Fibroblast of gingiva (primary cell): ENCODE measurements at places on chromosomes 16 and 17.

- peak; percentile 4 for DNase-seq
Measured at GRCh38 chr16:64278196-64278595, 843.7 kb downstream of the CDH11 start.

- DNase-seq, result no peak
Measured at GRCh38 chr16:69133373-69133954, 1.0 kb downstream of the UTP4 start.

- no peak for DNase-seq
Measured at GRCh38 chr16:81633147-81633619, 145.9 kb upstream of the PLCG2 start.

DNA sequence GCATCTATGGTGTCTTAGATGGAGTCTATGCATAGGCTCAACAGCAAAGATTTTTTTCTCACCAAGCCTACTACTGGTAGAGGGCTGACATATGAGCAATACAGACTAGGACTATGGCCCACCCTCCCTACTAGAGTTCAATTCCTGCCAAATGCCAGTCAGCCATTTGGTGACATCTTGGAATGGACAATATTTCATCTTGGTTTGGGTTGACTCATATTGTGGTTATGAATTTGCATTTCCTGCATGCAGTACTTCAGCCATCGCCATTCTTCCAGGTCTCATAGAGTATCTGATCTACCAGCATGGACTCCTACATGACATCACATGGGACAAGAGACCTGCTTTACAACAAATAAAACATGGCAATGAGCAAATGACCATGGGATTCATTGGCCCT is 778.1 kb upstream of the SOX9 start:
- no peak for DNase-seq

DNA sequence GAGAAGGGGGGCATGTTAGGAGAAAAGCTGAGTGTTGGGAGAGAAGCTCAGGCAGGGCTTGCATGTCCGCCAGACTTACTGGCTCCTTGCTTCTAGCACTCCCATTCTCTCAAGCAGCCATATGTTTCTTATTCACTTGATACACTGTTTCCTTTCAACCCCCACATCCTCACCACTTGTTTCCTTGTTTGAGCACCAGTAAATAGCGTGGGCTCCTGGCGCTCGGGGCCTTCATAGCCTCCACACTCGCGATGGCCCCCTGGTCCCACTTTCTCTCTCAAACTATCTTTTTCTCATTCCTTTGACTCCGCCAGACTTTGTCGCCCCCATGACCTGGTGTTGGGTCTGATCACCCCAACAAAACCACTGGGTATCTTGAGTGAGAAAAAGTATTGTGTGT is 16.6 kb downstream of the ATP5PD start:
- no peak for DNase-seq

GRCh38 chr17:51189628-51190027 is 23.4 kb downstream of the NME2 start:
- peak; percentile 9 for DNase-seq

- DNase-seq, result peak; percentile 52
Measured at GRCh38 chr17:41455236-41455635, 11.9 kb downstream of the KRT32 start.

DNA sequence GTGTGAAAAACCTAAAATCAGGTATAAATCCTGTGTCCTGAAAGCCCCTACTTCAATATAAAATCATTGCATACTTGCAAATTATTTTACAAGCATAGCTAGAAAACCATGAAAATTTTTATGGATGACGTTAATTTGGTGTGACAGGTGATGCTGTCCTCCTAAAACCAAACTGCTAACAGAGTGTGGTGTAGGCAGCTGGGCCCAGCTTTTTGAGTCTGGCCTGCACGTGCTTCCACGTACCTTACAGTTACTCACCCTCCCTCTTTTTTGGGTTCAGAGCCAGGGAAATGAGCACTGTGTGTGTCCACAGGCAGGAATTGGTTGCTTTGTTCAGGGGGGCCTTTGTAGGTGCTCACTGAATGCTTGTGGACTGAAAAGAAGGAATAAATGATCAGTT is 36.4 kb downstream of the CLEC16A start:
- DNase-seq, result no peak

DNA sequence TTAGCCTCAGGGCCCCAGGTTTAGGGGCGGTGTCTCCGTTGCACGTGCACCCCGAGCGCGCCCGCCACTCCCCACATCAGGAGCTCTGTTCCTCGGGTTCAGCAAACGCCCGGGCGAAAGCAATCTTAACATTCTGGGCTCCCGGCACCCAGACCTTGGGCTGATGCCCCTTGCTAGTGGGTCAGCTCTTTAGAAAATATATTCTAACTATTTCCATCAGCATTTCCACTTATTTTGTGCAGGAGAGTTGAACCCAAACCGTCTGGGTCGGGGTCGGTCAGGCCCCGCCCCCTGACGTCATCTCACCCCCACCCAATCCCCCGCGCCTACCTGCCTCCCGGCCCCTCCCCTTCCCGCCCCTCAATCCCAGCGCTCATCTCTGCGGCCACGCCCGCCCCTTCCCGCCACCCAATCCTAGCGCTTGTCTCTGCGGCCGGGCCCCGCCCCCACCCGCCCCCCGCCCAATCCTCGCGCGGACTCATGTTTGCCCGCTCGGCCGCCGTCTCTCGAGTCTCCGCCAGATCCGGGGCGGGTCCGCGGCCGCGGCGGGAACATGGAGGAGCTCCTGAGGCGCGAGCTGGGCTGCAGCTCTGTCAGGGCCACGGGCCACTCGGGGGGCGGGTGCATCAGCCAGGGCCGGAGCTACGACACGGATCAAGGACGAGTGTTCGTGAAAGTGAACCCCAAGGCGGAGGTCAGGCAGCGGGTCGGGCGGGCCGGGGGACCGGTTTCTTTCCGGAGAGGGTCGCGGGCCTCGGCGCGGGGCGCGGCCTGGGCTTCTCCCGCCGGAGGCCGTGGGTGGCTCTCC is at the start of gene FN3KRP:
Gene FN3KRP, plus strand, starts transcription at position 504 of the 808 bp plus-strand sequence. Its CDS starts 50 bp downstream, at position 554.
- peak; percentile 86 for DNase-seq

- no peak for DNase-seq
Measured at GRCh38 chr17:66963909-66964771, at the start of gene CACNG4. CACNG4 (plus strand) TSS chr17:66964707; CDS start chr17:66964912, 205 bp downstream.

- DNase-seq, result no peak
Measured at GRCh38 chr17:74865504-74866197, 6.0 kb upstream of the GRIN2C start.

DNA sequence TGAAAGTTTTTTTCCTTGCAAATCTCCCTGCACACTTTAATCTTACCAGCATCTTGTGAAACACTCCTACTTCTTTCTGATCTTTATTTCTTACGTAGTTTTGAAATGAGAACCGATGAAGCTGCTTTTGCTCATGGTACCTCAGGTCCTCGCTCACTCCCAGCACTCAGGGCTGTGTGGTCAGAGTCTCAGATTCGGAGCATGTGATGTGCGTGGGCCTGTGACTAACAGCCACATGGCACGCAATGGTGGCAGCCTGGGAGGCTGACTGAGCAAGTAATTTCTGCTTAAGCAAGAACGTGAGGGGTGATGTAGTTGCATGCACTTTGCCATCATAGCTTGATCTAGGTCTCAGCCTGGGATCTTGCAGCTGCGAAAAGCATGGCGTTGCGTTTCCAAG is 624.3 kb downstream of the MAF start:
- DNase-seq, result no peak

DNA sequence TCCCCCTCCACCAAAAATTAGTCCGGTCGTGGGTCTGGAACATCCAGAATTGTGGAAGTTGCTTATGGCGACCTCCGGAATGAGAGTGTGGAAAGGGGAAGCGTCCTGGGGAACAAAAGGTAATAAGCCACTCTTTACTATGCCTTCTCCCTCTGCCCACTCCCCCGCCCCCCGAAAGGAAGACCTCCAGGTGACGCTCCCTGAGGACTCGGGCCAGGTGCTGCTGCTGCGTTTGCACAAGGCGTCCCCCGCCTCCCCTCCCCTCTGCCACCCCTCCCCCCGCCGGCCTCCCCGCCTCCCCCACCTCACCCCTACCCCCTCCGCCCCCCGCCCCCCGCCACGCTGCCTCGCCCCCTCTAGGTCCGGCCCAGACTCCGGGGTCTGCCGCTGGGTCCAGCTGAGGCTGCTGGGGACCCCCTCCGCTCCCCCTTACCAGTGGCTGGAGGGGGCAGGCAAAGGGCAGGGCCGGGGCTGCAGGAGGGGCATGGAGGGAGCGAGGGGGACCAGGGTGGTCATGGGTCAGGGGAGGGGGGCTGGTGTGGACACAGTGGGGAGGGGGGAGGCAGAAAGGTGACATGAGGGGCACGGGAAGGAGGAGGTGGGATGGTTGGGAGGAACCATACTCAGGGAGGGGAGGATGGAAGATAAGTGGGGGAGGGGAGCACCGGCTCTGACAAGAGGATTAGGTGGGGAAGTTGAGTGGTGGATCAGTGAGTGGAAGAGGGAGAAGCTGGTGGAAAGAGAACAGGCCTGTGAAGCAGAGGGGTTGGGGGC is 23.6 kb downstream of the ALOX12B start:
- no peak for DNase-seq

DNA sequence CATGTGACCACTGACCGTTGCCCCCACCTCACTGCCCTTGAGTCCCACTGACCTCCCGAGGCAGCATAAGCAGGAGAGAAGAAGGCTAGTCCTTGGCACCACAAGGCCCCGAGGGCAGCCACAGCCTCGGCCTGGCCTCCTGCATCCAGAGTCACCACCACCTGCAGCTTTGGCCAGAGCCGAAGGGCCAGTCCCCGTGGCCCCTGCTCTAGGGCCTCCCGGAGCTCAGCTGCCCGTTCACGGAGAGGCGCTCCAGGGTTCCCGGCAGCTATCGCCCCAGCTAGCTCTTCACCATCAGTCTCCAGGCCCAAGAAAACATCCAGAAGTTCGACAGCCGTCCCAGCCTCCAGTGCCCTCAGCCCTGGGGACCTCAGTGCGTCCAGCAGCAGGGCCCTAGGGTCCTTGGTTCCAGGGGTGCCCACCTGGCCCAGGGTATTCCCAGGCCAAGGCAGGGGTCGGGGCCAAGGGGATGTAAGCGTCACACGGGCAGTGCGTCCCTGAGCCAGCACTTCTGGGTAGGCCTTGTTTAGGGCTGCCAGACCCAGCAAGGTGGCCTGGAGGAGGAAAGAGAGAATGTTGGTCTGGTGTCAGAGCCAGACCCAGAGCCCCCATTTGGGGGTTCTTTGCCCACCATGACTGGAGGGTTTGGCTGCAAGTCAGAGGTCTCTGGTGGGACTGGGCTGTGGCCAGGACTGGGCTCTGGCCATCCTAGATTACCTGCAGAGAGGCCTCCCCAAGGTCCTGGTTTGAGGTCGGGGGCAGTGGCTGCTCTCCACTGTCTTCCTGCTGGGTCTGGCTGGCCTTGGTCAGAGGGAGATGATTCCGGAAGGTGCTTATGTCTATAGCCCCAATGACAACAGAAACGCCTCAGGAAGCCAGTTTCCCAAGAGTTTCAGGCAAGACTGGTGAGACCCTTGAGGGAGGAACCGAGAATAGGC is 1.8 kb downstream of the GHDC start:
- DNase-seq, result no peak

DNA sequence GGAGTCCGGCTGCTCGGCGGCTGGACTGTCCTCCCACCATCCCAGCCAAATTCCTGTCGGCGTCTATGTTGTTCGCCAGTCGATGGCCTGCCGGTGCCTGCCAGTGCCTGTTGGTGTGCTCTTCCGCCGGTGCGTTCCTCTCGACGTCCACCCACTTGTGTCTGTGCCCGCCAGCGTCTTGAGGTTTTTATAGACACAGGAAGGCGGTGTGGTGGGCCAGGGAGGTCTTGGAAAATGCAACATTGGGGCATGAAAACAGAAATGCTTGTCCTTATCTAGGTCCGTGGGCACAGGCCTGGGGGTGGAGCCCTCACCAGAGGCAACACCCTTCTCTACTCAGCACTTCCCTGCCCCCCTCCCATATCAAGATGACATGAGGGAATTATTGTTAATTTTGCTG is 167.8 kb downstream of the IRF8 start:
- DNase-seq, result no peak

DNA sequence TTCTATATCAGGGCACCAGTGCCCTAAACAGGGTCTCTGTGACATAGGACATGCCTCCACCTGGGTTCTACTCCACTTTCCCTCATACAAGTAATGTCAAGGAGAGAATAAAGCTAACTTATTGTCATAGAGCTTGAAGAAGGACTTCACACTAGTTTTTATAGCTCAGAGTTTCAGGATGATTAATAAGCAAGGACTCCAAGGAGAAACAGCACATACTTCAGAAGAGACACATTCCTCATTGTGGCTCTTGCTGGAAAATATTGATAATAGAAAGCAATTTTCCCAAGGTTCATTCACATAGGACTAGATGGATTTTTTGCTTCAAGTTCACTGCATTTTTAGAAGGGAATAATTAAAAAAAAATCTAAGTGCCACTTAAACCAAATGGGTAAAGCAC is 133.3 kb downstream of the CA10 start:
- no peak for DNase-seq

DNA sequence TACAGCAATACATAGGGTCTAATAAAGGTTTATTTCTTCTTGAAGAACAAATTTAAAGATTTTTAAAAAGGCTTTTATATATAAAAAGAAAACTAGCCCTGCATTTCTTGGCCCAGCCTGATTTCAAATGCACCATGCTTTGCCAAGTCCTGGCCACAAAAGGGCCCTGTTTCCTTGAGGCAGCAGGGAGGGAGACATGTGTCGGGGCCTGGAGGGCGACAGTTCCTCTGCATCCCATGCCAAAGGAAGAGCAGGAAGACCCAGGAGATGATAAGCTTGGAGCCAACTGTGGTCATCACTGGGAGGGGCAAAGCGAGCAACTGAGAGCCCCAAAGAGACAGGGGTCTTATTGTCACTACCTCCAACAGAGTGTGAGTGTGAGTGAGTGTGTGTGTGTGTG is 571.5 kb upstream of the PSMD7 start:
- DNase-seq, result no peak

DNA sequence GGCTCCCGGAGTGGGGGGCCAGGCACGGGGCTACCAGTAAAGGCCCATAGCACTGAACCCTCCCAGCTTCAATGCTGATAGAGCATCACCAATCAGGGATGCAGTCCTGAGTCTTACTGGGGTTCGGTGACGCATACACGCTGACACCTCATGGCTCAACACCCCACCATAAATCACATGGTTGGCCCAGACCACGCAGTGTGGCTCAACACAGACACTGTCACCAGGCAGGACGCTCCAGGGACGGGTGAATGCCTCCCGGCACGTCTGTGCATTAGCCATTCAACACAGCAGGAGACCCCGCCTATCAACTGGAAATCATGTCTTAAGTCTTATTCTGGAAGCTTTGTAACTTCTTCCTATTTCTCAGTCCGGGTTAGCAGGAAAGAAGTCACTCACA is 35.0 kb downstream of the NECAB2 start:
- DNase-seq, result no peak

- DNase-seq, result no peak
Measured at GRCh38 chr17:28544402-28545140, 7.9 kb downstream of the UNC119 start.

DNA sequence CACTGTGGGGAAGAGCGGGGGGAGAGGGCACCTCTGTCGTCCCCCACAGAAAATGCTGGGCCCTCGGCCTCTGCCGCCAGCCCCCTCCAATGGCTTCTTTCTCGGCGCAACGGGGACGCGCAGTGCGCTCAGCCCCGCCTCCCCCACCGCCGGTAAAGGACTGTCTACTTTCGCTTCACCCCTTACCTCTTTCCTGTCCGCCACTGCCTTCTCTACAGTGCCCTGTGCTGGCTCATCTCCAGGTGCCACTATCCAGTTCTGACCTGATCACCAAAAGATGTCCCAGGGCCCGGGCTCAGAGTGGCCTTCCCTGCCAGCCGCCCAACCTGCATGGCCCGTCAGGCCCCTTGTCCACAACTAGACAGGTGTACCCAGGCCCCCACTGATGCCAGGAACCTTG is 7.3 kb downstream of the ENDOV start:
- DNase-seq, result no peak
